ENCODE measurements at places on chromosomes 2 and 18.

GRCh38 chr2:28979041-28979440 lies 2.1 kb upstream of the TOGARAM2 start:
- DNase-seq = no peak

DNA sequence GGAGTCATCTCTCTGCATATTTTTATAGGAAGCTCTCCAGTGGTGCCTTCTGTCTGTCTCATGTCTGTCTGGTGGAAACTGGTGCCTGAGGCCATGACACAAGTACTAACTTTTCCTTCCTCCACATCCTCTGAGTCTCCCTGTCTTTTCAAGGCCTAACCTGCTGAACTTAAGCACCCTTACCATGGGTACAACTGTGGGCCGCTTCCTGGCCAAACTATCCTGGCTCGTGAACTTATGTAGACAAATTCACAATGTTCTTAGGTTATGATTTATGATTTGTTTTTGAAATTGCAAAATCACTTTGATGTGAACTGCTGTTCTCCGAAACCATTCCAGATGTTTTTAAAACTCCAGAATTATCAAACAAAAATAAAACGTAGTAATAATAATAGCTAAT lies 804.5 kb upstream of the POU3F3 start:
- DNase-seq = no peak

DNA sequence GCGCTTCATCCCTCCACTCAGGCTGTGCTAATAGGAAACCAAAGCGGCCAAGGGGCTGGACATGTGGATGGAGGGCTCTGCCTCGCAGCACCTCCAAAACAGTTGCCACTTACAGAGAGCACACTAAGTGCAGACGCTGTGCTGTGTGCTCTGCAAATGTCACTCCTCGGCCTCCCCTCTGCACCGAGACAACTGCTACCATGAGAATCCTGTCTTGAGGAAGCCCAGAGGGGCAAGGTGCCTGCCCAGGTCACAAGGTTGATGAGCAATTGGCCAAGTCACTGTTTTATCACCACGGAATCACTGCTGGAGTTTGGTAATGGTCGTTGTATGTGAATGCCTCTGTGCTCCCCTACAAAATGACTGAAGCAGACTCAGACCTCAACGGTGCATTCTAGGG lies 132.2 kb downstream of the SEPTIN10 start:
- DNase-seq = no peak

- DNase-seq = no peak
Measured at GRCh38 chr2:233444501-233444900, 90.2 kb downstream of the DGKD start.

DNA sequence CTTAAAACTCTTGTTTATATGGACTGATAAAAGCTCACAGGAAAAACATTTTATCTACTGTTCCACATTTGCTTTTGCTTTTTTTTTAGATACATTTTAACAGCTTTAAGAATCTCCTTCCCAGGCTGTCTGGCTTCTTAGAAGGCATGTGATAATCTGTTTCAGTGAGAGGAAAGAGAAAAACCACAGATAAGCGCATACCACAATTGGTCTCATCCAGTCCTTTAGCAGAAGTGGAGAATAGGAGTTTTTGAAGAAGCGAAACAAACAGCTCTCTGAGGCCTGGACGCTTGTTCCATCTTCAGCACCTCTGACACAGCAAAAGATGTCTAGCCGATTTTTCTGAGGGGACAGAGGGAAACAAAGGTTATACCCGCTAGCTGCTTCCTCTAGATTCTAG lies 37.6 kb downstream of the RMC1 start:
- no peak for DNase-seq

DNA sequence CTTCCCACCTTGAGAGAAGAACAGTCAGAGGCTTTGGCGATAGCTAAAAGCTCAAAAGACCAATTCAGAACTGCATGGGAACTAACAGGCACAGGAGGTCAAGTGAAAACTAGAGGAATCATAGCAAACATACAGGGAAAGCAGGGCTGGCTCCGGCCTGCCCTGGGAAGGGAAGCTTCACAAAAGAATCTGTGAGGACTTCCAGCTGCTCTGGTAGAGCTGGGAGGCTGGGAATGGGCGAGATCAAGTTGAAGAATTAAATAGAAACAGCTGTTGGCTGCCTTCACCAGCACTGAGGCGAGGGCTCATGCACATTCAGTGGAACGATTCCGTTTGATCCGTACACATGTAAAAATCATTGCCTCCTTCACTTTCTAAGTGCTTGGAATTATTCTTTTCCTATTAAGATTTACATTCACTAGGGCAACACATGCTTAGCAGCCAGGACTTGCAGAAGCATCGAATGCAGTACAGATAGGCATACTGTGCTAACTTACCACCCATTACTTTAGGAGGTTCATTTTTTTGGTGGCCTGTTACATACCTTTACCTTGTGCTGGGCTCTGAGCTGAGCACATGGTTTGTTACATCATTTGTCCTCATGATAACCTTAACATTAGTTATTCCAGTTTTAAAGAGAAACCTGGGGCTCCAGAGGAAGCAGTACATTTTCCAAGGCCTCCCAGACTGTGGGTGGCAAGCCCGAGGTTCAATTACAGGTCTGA lies 125.4 kb upstream of the RNF152 start:
- DNase-seq = peak; percentile 24

GRCh38 chr2:37481244-37481643 lies 136.8 kb downstream of the QPCT start:
- DNase-seq = no peak

Data from ELF-1 (cell line).